ENCODE measurements at places on chromosomes 12 and 14. TPM values are rescaled to one million over a fixed set of nuclear protein-coding genes. Genes with fewer than 3 reads are reported as not detected.

Gene LBHD2
- not detected for total RNA-seq

Gene OR6C76
- total RNA-seq, result not detected

Gene ARID2
- total RNA-seq, result 10.0 TPM

Gene SMARCC2
- 46.7 TPM for total RNA-seq

Gene SIX4
- 8.5 TPM for total RNA-seq

Gene TRPV4
- total RNA-seq, result 1.1 TPM

Gene EXOC3L4
- total RNA-seq, result 0.32 TPM

Gene HOXC10
- total RNA-seq, result not detected

Gene ATF1
- 27.3 TPM for total RNA-seq

Gene OTOGL
- 0.43 TPM for total RNA-seq

All from bronchial smooth muscle cell (primary cell).